Karpas-422 (cell line): ENCODE measurements at places on chromosomes 7 and 10. TPM values are rescaled to one million over a fixed set of nuclear protein-coding genes. Genes with fewer than 3 reads are reported as not detected.

Gene OR2A7
- total RNA-seq, result not detected in 2 replicates

DNA sequence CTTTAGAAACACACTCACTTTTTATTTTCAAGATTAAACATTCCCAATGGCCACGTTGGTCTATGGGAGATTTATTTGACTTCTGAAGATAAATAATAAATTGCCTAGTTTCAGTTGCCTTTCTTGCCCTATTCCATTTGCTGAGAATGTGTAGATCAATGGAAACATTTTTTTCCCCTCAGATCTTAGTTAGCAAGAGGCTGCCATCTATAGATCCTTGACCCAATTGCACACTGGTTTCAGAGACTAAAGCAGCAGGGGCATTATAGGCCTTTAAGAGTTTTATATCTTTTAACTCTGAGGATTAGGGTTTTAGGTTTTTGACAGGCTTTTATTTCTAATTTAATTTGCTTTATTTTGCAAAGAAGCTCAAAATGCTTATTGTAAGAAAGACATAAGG lies 163.2 kb upstream of the GPR26 start:
- no peak for DNase-seq

Gene SLK
- total RNA-seq, result 25.7 and 28.1 TPM in 2 replicates

- no peak for DNase-seq
Observed at GRCh38 chr7:128120116-128120515, 88.9 kb upstream of the LRRC4 start.

Gene POT1
- 34.5 and 125 TPM in 2 replicates for total RNA-seq

- DNase-seq, result no peak
Observed at GRCh38 chr7:47442605-47442865, 139.4 kb downstream of the TNS3 start.

Gene TYW1B
- total RNA-seq, result 4.0 and 5.6 TPM in 2 replicates

GRCh38 chr10:14146025-14146424 lies 184.7 kb downstream of the FRMD4A start:
- DNase-seq, result no peak

Gene CPA4
- not detected in 2 replicates for total RNA-seq

- no peak for DNase-seq
Observed at GRCh38 chr7:52091996-52092395, 775.4 kb upstream of the COBL start.

DNA sequence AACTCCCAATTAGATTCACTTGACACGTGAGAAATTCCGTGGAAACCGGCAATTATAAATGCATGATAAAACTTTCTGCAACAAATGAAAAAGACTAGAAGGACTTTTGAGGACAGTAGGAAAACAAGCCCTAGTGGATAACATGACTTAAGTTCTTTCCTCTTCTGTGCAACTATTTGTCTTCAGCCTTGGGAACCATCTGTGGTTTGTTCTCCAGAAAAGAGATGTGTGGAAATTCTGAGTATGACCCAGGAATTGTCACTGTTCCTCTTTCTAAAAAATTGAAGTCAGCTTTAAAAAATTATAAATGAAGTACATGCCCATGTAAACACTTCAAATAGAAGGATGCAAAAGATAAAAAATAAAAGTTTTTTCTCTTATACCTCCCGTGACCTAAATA lies 128.6 kb upstream of the SVIL start:
- DNase-seq, result no peak

Gene TNS3
- total RNA-seq, result 56.6 and 60.5 TPM in 2 replicates
